Endothelial cell (in vitro differentiated cells): ENCODE measurements at places on chromosomes 13 and 19.

DNA sequence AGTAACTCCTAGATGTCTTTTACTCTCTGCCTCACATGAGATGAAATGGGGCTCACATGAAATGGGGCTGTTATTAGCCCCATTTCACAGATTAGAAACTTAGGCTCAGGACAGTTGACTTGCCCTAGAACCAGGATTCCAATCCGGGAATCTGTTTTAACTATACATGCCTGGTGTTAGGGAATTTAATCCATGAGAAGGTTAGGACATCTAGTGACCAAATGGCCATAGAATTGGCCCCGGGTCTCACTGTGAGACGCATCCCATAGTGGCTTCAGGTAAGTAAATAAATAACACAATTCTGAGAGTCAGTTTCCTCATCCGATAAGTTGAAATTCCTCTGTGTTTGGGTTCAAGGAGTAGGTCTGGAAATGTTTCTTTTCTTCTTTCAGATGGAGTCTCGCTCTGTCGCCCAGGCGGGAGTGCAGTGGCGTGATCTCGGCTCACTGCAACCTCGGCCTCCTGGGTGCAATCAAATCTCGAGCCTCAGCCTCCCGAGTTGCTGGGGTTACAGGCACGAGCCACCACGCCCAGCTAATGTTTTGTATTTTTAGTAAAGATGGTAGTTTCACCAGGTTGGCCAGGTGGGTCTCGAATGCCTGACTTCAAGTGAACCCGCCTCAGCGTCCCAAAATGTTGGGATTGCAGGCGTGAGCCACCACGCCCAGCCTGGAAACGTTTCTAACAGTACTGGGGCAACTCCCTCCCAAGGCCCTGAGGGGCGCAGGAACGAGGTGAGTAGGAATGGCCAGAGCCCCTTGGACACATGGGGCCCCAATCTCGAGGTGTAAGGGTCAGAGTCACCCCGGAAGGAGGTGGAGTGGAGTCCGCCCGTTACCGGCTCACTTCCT lies 1.2 kb upstream of the ZNF574 start:
- no peak for DNase-seq

DNA sequence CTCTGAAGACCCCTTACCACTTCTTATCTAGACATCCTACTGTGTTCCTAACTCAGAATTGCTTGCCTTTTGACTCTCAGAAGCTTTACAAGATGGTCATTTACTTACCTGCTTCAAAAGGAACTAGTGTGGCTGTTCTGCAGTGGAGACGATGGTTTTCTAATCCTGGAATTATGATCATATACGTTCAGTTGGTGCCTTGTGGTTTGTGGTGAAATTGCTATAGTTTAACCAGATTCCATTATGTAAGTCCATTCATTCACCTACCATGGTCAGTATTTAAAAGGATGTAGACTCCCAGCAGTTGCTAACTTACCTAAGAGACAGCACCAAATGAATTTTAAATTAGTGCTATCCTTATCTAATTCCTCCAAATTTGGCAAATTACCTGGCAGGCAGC lies 210.9 kb downstream of the SHISA2 start:
- DNase-seq = no peak

GRCh38 chr13:20718958-20719566 lies 15.6 kb downstream of the IL17D start:
- DNase-seq = no peak

GRCh38 chr13:23644126-23644419 lies 73.9 kb downstream of the TNFRSF19 start:
- DNase-seq = no peak

- DNase-seq = no peak
Measured at GRCh38 chr13:95361686-95362085, 60.4 kb upstream of the ABCC4 start.

- DNase-seq = no peak
Measured at GRCh38 chr13:27353708-27354107, 70.7 kb upstream of the GTF3A start.

DNA sequence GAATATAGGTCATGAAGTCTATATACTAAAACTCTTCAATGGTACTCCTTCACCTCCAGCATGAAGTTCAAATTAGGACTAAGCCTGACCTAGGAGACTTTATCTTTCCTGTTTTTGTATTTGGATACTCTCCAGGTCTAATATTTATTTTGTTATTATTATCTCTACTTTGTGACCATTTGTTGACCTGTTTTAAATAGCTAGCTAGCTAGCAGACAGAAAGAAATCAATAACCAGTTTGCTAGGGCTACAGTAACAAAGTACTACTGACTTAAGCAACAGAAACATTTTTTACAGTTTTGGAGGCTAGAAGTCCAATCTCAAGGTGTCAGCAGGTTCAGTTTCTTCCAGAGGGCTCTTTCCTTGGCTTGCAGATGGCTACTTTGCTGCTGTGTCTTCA lies 15.1 kb upstream of the DACH1 start:
- no peak for DNase-seq

DNA sequence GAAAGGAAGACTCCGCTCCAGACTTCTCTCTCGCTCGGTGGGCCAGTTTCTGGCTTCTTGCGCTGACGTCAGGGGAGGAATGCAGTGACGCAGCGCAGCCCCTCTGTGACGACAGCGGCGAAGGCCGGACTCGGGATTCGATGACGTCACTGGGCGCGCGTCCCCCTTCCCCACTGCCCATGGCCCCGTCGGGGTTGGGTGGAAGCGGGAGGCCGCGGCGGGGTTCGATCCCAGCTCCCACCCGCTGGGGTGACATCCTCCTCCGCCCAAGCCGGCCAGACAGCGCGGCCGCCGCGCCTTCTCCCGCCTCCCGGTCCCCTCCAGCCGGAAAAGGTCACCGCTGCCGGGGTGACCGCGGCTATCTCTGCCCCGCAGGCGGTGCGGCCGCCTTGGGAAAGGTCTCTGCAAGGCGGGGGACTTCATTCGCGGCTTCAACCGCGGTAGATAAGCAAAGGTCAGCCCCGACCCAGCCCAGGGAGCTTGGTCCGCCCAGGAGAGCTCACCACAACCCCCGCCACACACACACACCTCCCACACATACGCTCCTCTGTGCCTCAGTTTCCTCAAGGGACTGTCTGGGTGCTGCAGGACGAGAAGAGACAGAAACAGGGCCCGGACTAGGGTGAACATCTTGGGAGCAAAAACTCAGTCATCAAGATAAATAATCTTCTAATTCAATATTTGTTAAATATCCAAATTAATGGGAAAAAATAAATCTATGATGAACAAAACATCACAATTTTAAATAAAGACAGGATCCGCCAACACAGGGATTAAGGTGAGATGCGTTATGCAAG lies 844 bp upstream of the RFX1 start:
- DNase-seq = peak; percentile 90

DNA sequence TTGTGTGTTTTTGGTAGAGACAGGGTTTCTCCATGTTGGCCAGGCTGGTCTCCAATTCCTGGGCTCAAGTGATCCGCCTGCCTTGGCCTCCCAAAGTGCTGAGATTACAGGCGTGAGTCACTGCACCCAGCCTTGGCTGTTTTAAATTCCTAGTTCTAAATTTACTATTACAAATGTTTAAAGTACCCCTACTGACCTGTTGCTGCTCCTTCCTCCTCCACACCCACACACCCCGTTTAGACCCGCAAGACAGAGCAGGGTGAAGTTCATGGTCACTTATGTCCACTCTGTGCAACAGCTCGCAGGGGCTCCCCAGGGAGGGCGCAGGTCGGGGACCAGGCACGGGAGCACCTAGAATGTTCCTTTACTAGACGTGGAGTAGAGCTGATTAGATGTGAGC lies 28.7 kb downstream of the TMEM161A start:
- no peak for DNase-seq

- DNase-seq = no peak
Measured at GRCh38 chr13:50334115-50334778, 319.0 kb downstream of the KCNRG start.

DNA sequence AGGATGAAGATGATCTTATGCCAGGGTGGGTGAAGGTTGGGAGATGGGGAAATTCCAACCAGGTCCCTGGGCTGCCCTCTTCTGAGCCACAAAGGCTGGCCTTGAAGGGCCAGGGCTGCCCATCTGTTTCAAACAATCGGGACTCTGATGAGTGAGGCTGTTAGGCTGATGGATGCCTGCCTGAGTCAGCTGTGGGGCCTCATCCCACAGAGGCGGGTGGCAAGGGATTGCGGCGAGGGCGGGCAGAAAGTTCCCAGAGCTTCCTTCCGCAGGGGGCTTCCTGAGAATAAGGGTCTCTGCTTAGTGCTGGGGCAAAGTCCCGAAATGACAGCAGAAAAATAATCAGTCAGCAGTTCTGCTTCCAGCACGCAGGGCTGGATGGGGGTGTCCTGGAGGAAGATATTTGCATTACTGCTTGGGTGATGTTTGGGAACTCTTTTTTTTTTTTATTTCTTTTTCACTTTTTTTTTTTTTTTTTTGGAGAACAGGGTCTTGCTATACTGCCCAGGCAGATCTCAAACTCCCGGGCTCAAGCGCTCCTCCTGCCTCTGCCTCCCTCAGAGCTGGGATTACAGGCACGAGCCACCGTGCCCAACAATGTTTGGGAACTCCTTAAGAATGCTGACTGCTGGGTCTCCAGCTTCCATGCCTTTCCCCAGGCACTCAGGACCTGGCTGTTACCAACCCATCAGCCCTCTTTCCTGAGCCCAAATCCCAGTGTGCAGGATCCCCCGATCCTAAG lies 14.1 kb downstream of the SH3GL1 start:
- no peak for DNase-seq

GRCh38 chr13:113002206-113002912 lies 33.3 kb downstream of the MCF2L start:
- DNase-seq = peak; percentile 51

GRCh38 chr19:46659151-46660007 lies 1.6 kb downstream of the DACT3 start:
- DNase-seq = peak; percentile 37

DNA sequence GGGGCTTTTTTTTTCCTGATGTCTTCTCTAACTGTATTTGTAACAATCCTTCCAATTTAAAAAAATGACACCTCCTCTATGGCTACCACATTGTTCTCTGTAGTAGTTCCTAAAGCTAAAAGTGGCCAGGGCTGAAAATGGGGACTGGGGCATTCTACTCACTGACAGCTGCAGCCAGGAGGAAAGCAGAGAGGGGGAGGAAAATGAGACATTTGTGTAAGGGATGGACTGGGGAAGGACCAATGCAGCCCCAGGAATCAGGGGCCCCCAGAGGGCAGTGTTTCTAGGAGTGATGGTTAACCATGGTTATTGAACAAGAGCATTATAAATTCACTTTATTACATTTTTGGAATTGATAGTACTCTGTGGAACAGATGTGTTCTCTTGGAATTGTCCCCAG lies 34.3 kb upstream of the C1QTNF9 start:
- DNase-seq = no peak

- peak; percentile 25 for DNase-seq
Measured at GRCh38 chr13:112161521-112162301, 94.8 kb downstream of the SOX1 start.

DNA sequence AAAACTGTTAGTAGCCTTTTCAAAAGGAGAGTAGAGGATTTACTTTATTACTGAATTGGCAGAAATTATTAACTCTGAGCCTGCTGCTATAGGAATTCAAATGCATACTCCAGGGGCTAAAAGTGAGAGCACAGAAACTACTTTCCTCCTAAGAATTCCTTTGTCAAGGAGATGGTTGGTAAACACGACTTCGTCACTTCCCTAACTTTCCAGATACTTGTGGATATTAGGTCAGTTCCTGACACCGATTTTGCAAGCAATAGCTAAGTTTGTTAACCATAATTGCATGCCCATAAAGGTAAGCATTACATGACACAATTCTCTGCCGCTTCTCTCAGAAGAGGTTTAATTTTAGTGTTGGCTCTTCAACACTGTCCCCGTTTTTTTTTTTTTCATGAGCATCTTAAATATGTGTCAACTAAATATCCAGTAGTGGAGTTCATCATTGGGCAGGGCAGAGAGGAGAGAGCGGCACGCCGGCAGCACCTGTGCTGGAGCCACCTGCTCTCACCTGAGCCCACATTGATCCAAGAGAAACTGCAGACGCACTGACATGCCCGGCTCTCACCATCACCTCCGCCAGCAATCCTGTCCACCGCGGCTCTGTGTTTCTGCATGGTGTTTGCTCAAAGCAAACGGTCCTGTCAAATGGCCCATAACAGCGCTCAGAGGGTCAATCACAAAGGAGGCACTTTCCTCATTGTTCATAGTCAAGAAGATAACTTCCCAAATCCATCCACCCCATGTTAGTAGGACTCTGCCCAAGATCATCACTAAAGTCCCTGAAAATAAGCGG lies 2.6 kb downstream of the MED26 start:
- no peak for DNase-seq

- DNase-seq = no peak
Measured at GRCh38 chr13:87444135-87444534, 227.0 kb upstream of the SLITRK5 start.

GRCh38 chr19:47260476-47260875 lies 4.2 kb downstream of the CCDC9 start:
- DNase-seq = no peak
